Inflammatory macrophage treated with lipopolysaccharide for 4 hours (primary cell): ENCODE measurements at places on chromosomes 12 and 14.

DNA sequence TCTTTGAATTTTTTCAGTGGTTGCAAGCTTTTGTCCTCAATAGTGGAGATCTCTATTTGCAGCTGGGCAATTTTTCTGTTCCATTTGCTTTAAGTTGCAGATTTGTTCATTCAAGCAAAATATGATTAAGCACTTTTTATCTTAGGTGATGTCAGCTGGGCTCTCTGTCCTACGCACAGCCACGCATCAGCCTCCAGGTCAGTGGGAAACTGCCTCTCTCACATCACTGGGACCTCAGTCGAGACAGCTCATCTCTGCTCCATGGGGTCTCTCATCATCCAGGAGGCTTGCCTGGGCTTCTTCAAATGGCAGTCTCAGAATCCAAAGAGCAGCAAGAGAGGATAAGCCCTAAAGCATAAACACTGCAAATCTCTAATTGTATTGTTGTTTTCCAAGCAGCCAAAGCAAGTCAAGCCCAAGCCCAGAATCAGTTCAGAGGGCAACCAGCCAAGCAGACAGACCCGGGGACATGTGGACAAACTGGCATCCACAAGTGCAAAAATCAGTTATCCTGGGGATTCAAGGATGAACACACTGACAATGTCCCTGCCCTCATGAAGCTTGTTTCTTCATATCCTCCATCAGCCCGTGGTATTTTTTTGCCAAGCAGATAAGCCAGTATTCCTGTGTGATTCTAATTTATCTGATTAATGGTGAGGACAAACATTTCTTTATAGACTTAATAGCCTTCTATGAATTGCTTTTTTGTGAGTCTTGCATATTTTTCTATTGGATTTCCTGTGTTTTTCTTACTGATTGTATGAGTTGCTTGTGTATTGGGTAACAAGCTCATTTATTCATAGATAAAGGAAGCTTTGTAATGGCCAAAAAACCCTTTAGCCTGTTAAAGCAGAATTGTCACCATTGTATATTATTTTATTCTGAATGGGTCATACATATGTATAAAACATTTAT is 262.5 kb downstream of the GXYLT1 start:
- no peak for DNase-seq

DNA sequence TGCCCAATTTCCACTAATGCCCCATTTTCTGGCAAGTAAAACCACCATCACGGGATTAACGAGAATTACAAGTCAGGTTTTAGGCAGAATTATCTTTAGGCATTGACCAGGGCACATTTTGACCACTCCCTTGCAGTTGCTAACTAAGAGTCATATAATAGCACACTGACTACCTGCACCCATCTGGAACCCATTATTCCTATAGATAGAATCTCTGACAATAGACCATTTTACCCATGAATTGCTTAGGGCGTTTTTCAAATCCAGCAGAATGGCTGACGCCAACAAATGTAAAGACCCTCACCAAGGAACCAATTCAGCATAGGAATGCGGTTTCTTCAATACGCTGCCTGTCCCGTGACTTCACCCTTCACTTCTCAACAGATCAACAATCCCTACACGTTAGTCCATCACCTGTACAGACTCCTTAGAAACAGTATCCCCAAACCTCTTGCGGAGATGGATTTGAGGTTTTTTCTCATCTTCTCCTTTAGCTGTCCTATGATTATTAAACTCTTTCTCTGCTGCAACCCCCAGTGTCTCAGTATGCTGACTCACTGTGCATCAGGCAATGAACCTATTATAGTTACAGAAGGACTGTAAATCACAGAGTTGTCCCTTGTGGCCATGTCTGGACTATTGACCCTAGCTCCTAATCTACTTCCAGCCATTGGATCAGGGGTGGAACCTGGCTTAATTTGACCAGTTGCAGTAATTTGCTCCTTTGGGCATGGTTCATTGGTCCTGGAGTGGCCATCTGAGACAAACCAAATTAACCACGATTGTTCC is 177.3 kb upstream of the PLXNC1 start:
- no peak for DNase-seq

DNA sequence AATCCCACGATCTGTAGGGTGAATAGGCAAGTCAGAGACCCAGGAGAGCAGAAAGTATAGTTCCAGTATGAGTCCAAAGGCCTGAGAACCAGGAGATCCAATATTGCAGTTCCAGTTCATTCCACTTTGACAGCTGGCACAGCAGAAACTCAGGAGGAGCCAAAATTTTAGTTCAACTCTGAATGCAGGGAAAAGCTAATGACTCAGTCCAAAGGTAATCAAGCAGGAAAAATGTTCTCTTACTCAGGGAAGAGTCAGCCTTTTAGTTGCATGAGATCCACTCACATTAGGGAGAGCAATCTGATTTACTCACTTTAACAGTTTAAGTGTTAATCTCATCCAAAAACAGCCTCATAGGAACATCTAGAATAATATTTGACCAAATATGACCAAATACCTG is 130.2 kb upstream of the LRFN5 start:
- DNase-seq: no peak

GRCh38 chr12:114406984-114407841 is 1.3 kb upstream of the TBX5 start:
- DNase-seq: no peak

DNA sequence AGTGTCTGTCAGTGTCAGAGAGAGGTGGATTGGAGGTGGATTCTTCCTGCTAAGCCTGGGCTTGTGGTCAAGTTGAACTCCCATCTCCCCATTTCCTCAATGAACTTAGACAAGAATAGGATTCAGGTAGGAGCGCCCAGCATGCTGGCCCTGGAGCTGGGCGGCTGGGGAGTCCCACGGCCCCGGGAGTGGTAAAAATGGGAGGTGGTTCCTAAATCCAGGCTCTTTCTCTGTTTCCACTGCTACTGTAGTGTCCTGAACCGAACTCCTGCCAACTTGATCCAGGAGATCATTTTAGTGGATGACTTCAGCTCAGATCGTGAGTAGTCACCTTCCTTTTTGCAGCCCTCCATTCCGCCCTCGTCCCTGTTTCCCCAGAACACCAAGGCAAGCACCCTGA is 65.1 kb downstream of the GALNT16 start:
- no peak for DNase-seq

DNA sequence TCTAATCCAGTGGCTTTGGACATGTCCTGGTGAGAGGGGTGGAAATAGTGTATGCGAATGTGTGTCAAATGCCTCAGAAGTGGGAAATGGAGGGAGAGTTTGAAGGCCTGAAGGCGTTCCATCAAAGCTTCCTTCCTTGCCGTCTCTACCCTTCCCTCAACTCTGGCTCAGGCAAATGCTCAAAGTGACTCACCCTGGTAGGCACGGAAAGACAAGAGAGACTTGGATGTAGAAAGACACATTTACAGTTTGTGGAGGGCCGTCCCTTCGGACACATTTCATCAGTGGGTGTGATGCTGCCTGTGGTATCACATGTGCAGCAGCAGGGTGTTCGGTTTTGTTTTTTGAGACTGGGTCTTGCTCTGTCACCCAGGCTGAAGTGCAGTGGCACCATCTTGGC is 36.7 kb downstream of the CHST11 start:
- DNase-seq: peak; percentile 60

- DNase-seq: no peak
Observed at GRCh38 chr14:64755781-64756221, 51.6 kb downstream of the PLEKHG3 start.

DNA sequence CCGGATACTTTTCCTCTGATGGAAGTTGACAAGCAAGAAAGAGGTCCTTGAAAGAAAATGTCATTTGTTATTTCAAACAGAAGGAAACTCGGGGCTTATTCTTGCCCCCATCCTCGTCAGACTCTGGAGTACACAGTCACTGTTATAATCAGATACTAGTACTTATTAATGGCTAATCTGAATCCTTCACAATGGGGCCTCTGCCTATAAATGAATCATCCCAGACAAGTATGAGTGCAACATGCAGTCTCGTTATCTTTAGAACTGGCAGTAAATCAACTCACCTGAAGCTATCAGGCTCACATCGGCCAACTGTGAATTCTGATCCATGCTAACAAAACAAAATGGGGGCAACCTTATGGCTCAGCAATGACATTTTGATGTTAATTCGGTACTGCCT is 216.7 kb downstream of the GRIN2B start:
- DNase-seq: no peak

DNA sequence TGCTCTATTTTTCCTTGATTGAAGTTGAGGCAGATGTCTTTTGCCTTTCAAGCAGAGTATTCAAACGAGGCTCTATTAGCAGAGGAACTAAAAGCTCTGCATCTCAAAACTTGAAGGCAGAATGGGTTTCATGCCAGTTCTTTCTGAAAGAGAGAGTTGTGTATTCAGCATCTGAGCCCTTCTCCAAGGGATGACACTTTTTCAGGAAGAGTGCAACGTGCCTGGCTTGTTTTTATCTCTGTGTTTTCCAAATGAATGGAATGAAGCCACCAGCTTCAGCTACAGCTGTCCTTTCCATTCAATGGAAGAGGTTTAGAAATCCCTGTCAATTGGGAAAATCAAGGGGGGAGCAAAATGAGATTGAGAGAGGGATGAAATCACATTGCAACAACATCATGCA is 14.6 kb downstream of the BEST3 start:
- DNase-seq: no peak

GRCh38 chr12:93913845-93914244 is 234.5 kb upstream of the PLXNC1 start:
- no peak for DNase-seq

GRCh38 chr14:54645639-54646038 is 78.7 kb downstream of the SAMD4A start:
- no peak for DNase-seq

GRCh38 chr14:64026600-64026999 is 173.8 kb downstream of the SYNE2 start:
- no peak for DNase-seq

DNA sequence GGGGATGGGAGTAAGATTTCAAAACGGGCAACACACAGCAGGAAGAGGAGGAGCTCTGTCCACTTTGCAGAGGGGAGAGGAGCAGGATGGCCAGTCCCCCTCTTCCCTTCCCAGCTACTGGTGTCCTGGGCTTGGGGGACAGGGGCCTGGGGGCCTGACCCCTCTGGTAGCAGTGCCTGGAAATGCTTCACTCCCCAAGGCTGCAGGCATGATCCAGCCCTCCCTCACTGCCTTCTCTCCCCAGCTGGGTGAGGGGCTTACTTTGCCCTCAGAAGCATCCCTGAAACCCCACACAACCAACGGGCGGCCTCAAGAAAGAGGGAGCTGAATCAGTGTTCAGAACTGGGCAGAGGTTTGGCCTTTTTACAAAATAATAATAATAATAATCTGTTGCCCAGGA is 279.5 kb downstream of the DPF3 start:
- DNase-seq: no peak

- no peak for DNase-seq
Observed at GRCh38 chr14:103205541-103205906, 82.3 kb downstream of the TNFAIP2 start.

- no peak for DNase-seq
Observed at GRCh38 chr12:122161682-122162081, 12.3 kb downstream of the IL31 start.

- peak; percentile 91 for DNase-seq
Observed at GRCh38 chr12:11862798-11863197, 207.9 kb upstream of the BCL2L14 start.

DNA sequence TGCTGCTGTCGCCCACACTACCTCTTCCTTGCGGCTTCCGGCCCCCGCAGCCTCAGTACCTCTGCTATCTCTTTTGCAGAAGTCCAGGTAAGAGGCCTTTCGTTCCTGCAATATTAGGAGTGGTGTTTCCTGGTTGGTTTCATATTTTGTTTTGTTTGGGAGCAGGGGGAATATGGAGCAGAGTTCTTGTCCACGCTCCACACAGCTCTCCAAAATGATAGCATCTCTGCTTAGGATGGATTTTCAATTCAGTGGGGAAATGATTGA is 768 bp downstream of the OXA1L start:
- DNase-seq: no peak

DNA sequence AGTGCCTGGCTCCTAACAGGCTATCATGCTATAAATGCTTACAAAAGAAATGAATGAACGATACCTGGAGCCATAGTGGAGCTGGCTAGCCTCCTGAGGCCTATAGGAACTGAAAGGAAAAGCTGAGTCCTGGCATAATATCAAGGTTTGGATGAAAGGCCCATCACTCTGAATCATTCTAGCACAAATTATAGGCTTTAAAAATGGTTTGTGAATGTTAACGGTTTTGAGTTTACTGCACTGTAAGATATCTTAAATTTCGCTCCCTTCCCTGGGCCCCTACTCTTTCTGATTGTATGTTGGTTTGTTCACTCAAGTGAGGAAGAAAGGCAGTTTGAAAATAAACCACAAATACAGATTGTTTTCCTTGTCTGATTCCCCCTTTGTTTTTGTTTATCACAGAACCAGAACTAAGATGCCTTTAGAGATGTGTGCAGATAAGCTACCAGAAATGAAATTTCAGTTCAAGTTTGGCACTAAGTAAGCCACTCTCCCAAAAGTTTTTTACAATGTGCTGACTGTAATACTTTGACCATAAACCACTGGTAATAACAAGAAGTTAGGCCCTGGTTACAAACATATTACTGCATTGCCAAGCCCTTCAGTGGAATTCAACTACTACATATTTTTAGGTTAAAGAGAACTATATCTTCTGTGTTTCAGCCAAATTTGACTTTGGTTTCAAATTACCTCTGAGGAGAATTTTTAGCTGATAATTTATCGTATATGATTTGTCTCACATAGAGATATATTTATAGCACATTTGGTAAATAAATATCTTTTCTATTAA is 89.5 kb downstream of the ALX1 start:
- no peak for DNase-seq

- no peak for DNase-seq
Observed at GRCh38 chr12:97005646-97006045, 98.6 kb downstream of the NEDD1 start.

GRCh38 chr12:50566066-50566465 is 61.3 kb downstream of the DIP2B start:
- no peak for DNase-seq

- no peak for DNase-seq
Observed at GRCh38 chr12:119446459-119446858, 111.9 kb downstream of the CCDC60 start.

- no peak for DNase-seq
Observed at GRCh38 chr14:95535226-95536021, 574 bp downstream of the GLRX5 start.

DNA sequence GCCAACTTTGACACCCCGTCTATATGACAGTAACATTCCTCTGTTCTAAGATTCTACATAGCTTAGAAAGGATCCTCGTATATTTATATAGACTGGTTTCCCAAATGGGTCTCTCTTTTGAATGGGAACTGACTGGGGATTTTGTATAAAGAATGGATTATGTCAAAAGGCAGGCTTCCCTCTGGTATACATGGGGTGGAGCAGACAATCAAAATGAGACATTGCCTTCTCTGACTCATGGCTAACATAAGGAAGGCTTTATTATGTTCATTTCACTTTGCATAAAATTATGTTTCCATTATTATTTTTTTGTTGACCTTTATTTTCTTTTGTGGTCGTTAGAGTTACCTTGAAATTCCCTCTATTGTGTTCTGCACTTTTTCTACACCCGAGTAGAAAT is 211.1 kb downstream of the ALG10B start:
- DNase-seq: no peak
